ENCODE measurements at places on chromosomes 12 and 14.

- DNase-seq = no peak
Observed at GRCh38 chr12:63419154-63419553, 249.1 kb downstream of the DPY19L2 start.

DNA sequence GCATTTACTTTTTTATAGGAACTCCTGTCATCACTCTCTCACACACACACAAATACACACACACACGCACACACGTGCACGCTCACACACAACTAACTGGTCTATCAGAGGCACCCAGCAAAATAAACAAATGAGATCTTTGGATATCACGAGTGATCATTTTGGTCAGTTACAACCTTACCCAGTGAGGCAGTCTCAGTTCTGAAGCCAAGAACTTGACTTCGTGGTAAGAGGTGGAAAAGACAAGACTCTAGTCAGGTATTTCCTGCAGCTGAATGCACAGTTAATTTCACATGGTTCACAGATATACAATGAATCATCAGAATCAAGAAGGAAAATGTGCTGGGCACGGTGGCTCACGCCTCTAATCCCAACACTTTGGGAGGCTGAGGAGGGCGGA is 39.4 kb downstream of the ATF7 start:
- DNase-seq = no peak

DNA sequence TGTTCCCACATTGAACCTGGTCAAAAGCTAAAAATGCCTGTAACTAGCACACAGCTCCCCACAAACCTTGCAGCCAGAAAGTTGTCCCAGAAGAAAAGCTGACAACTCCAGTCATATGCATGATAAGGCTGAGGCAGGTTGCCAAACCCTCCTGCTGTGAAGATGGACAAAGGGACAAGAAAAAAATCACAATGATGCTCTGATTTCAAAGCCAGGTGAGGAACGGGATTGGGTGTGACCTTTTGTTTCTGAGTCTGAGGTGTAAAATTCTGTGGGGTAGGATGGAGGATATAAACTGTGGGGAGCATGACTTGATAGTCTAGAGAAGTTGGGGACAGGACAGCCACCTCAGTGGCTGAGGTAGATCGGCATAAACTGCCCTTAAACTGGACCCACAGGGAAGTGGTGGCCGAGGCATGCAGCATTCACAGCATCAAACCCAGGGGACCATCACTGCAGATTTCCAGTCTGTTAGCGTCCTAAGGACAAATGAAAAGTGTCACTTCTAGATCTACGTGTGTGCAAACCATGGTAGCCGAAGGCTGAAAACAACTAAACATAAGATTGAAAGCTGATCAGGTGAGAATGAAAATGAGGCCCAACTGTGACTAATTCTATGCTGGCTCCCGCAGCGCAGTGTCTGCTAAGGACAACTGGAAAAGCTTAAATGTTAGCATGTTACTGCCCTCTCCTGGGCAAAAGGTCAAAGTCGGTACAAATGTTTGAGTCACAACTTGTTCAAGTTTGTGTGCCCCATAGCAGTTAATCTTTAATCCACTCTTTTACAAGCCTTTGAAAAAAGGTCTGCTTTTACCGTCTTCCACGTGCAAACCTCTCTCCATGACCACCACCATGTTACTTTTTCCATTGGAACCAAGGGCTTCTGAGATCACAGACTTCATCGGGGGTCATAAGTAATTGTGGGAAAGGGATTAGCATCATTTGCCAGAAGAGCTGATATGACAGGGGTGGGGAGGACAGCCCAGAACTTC is 39.8 kb downstream of the GRIN2B start:
- DNase-seq = no peak

GRCh38 chr14:101097109-101097793 is 193.7 kb upstream of the RTL1 start:
- DNase-seq = peak; percentile 9
